ENCODE measurements at places on chromosomes 4 and X.

- no peak for DNase-seq
Observed at GRCh38 chr4:3413217-3413671, 28.5 kb upstream of the HGFAC start.

DNA sequence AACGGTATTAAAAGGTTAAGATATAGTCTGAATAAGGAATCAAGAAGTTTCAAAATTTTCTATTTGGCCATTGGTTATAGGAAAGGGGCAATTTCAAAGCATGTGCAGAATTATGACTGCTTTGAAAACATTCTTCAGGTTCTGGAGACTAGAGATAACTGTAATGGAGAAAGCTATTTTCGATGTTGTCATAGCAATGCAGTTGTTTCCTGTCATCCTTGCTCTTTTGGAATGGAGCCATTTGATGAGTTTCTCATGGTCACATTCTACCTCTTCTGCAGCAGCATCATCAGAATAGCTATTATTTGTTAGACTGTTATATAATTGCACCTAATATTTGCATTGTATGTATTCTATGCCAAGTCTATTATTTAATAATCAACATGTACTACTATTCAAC is 368.2 kb upstream of the NR3C2 start:
- DNase-seq = no peak

- DNase-seq = no peak
Observed at GRCh38 chr4:115841871-115842270, 728.5 kb upstream of the NDST4 start.

GRCh38 chr4:104749062-104749461 is 254.4 kb upstream of the CXXC4 start:
- no peak for DNase-seq

- DNase-seq = no peak
Observed at GRCh38 chrX:64204252-64204651, 1.3 kb downstream of the AMER1 start.

DNA sequence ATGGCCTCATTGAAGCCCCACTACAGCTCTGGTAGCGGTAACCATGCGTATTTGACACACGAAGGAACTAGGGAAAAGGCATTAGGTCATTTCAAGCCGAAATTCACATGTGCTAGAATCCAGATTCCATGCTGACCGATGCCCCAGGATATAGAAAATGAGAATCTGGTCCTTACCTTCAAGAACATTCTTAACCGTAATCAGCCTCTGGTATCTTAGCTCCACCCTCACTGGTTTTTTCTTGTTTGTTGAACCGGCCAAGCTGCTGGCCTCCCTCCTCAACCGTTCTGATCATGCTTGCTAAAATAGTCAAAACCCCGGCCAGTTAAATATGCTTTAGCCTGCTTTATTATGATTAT is 876 bp downstream of the HPRT1 start:
- DNase-seq = no peak

- DNase-seq = no peak
Observed at GRCh38 chr4:113384600-113384999, 335.1 kb downstream of the ANK2 start.

- no peak for DNase-seq
Observed at GRCh38 chrX:106619797-106620196, 8.0 kb downstream of the RADX start.

- DNase-seq = no peak
Observed at GRCh38 chr4:88567591-88567990, 24.7 kb upstream of the HERC3 start.

GRCh38 chrX:19682712-19683331 is 167.5 kb upstream of the MAP3K15 start:
- peak; percentile 35 for DNase-seq

- DNase-seq = peak; percentile 74
Observed at GRCh38 chr4:102760645-102761295, at the start of gene MANBA. TSS of gene MANBA (minus strand) at chr4:102760968. CDS start at chr4:102760894, 74 bp downstream.

DNA sequence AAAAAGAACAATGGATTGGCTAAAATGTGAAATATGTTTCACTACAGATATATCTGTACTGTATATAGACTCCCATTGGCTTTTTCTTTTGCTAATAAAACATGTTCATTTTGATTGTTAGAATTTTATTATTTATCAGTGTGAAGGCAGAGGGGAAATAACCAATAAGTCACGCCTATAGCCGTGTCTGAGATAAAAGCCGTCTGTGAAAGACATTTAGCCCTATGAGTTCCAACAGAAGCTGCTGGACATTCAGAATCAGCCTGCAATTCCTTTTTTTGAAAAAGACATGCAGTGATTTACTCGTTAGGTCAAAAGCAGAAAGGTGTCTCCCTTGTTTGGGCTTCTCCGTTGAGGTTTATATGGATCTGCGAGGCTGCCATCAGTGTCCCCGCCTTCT is 24.2 kb upstream of the SLC25A4 start:
- DNase-seq = no peak

- no peak for DNase-seq
Observed at GRCh38 chr4:99090481-99091215, 2.1 kb upstream of the ADH5 start.

DNA sequence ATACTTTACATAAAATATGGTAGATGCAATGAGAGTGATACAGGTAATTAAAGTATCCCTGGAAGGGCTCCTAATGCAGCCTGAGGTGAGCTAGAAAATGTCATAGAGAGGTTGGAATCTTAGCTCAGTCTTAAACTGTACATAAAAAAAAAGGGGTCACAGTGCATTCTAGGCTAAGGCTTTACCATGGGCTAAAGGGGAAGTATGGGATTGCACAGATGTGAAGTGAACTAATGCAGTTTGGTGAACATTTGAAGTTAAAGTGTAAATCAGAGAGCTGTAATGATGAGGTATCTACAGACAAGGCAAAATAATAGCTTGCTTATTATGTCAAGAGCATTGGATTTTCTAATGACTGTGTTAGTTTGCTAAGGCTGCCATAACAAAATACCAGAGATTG is 405.9 kb downstream of the ADGRL3 start:
- DNase-seq = no peak

DNA sequence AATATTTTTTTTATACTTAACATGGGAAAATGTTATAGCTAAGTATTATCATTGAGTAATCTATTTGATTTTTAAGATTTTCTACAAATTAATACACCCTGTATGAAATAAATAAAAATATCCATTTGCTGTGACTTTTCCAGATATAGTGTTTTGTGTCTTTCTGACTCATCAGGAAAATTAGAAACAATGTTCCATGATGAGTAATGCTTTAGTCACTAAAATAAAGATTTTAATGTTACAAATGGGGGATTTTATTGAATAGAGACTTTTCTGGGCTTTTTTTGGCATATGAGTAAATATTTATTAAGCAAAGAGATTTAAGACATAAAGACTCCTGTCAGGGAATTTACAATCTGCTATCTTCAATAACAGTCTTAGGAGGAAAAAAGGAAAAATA is 279.2 kb upstream of the NOCT start:
- no peak for DNase-seq

DNA sequence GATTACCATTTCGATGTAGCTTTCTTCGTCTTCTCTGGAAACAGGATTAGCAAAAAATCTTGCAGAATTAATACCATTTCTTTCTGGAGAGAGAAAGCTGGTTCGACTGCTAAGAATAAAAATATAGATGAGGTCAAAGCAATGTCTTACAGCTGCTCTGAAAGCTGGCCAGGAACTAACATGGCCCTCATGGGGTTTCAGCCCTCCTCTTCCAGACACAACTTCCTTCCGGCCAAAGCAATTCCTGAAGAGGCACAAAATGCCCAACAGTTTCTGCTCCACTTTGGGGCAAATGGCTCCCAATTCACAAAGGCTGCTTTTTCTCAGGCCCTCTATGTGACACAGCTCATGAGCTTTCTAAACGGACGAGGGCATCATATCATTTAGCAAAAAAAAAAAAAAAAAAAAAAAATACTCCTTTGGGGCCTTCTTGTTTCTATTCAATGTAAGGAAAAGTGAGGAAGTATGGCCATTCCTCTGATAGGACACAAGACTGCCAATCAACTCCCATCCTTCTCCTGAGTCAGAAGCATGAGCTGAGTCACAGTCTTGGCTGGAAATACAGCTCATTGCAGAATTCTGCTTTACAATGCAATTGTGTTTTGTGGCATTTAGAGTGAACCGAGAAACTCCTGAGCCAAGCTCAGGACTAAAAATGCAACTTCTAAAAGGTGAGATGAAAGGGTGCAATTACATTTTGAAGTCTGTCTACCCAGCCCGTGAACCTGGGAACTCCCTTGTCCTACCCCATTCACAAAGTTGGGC is 42.7 kb upstream of the CTAG2 start:
- no peak for DNase-seq

DNA sequence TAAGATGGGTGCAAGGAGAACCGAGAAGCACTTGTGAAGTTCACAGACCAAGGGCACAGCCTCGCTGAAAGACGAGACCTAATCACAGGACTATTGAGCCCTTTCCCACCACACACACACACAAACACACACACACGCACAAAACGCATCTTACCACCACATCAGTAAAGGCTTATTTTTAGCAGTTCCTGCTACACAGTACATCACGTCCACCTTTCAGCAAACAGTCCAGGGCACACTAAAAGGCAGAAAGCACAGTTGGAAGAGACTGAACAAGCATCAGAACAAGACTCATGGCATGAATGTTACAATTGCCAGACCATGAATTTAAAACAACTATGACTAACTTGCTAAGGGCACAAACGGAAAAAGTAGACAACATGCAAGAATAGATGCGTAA is 83.6 kb upstream of the MAPK10 start:
- DNase-seq = no peak
